Stimulated activated CD4-positive, alpha-beta T cell treated with anti-CD3 and anti-CD28 coated beads, Interleukin-1b, Interleukin-23, amount 100 ng/mL, for 48 hours (primary cell): ENCODE measurements at places on chromosomes 2 and 18.

DNA sequence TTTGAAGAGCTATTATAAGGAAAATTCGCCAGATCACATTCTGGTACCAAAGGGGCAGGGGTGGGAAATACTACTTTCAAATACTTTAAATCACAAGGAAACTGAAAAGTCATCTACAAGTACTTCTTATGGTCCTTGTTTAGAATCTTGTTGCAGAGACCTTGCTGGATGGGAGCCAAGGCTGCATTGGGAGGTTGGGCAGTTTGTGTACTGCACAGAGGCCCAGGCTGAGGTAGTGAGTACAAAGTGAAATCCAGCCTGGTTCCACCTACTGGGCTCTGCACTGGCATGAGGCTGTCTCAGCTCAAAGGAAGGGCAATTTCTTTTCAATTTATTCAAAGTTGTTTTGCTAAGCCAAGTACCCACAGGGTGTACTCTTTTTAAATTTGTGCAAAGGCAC is 140.3 kb upstream of the DLX2 start:
- no peak for DNase-seq

- DNase-seq, result no peak
These were observed 305.7 kb downstream of the DYSF start for GRCh38 chr2:71759060-71759459.

DNA sequence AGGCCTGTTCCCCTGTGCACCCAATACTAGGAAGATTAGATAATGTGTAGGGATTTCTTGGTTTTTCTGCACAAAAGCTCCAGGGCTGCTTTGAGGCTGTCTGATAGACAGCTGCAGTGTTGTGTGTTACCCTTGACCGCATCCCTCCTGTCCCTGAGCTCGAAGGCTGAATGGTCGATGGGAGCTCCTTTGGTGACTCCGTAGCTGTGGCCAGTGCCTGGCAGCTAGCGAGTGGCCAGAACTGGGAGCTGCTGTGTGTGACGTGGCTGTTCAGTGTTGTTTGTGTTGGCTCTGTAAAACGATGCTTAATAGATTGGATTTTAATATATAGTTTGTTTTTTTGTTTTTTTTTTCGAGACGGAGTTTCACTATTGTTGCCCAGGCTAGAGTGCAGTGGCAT is 170.0 kb downstream of the AGAP1 start:
- no peak for DNase-seq

- no peak for DNase-seq
These were observed 94.4 kb upstream of the RND3 start for GRCh38 chr2:150581717-150582472.

GRCh38 chr2:174633623-174633930 is 36.0 kb upstream of the WIPF1 start:
- DNase-seq, result no peak

- no peak for DNase-seq
These were observed at the start of gene CRACDL for GRCh38 chr2:98935777-98936352. CRACDL (minus strand) TSS chr2:98936225; CDS start chr2:98846800, 89,425 bp downstream.

- no peak for DNase-seq
These were observed 96.2 kb upstream of the BCL2L11 start for GRCh38 chr2:111024496-111024895.

DNA sequence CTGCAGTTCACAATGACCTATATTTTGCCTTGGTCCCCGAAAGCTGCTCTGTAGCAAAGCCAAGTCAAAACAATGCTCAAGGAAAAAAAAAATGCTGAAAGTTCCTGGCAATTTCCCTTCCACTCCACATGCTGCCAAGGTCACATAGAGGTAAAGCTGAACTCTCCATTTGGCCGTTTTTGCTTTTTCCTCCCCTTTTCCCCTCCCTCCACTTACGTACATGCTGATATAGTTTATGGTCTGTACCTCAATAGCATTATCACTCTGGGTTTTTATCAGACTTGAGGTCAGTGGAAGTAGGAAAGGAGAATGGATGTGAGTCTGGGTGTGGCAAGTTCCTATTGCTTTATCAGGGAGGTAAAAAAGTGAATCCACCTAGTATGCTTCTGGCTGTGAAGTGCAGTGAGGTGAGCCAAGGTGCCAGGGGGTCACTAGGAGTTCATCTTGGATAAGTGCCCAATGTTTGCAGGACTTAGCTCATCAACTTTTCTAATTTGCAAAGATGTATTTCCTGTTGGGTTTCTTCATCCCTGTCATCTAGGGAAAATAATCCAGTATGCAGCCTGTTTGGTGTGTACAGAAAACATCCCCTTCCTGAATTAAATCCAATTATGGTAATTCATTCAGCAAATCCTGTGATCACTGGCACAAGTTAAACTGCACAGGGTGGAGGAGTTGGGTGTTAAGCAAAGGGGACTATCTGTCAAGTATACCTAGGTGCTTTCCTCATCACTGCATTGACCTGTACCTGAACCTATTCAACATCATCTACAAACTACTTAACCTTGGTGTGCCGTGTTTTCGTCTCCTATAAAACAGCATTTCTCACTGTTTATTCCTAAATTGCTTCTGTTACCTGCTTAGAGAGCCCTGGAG is 124.3 kb upstream of the CYP26B1 start:
- DNase-seq, result no peak

DNA sequence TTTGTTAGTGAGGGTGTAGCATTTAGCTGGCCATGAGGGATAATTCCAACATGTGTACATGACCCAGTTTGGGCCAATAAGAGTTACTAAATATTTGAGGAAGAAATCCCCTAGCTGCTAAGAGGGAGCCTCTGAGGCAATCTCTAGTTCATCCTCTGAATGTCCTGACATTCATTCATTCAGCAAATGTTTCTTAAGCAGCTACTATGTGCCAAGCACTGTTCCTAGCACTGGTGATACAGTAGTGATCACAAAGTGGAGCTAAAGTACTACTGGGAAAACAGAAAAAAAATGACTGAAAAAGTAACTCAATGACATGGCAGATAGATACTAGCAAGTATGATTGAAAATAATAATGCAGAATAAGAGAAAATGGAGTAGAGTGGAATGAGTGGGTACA is 79.8 kb upstream of the PID1 start:
- no peak for DNase-seq

DNA sequence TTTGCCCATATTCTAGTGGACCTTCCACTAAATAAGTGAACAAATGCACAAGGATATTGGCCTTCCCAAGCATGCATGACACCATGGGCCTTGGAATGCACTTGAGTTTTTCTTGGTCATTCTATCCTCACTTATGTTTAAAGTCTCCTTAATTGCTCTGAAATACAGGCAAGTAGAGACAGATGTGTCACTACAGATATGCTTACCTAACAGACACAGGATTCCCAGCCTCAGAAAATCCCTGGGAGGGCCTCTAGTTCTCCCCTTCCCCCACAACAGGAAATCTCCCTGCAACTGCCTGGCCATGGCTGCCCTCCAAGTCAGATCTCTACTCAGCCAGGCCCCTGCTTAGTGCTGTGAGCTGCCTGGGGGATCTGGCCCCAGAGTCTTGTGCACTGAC is 445.2 kb downstream of the IRS1 start:
- DNase-seq, result no peak

DNA sequence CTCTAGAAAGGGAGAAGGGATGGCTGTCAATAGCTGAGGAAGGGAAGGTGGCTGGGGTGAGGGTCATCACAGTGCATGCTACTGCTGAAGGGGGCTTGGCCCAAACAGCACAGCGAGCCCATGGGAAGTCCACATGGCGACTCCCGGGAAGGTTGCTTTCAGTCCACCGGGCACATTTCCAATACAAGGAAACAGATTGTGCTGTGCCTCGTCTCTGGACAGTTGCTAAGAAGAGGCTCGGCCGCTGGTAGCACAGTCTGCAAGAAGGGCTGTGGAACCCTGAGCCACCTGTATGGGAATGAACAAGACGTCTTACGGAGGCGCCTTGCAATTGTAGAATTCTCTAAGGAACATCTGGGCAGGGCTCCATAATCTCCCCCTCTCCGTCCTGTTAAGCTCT is 123.1 kb downstream of the CELF4 start:
- DNase-seq, result no peak

- no peak for DNase-seq
These were observed 248.1 kb downstream of the ZNF385B start for GRCh38 chr2:179613299-179613651.

DNA sequence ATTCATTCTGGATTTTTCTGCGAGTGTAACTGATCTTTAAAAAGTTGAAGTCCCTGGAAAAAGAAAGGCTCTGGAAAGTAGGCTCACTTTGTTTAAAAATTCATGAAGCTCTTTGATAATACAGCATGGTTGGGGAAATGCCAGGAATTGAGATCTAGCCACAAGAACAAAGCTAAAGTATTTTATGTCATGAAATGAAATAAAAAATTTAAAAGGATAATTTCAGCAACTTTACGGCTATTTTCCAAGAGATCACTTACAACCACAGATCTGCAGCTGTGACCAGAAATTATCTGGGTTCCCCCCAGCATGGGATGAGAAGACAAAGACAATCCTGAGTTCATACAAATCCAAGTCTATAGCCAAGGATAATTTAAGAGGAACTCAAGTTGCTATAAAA is 25.3 kb upstream of the RFX8 start:
- no peak for DNase-seq

GRCh38 chr2:47313141-47313691 is 89.7 kb upstream of the MSH2 start:
- no peak for DNase-seq

DNA sequence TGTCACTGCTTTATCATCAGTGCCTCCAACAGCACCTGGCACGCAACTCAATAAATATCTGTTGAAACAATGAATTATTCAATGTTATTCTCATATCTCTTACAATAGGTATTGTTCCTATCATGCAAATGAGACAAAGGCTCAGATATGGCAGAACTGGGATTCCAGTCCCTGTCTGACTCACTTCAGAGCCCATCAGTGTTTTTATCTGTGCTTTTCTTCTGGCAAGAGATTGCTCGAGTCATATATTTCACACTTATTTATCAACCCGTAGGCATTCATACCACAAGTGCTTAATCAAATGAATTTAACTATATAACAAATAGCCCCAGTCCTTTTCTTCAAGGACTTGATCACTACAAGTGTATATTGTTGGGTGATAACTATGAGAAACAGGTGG is 76.4 kb upstream of the TSPYL6 start:
- DNase-seq, result no peak

GRCh38 chr2:10400568-10400977 is 47.6 kb downstream of the ODC1 start:
- peak; percentile 70 for DNase-seq

DNA sequence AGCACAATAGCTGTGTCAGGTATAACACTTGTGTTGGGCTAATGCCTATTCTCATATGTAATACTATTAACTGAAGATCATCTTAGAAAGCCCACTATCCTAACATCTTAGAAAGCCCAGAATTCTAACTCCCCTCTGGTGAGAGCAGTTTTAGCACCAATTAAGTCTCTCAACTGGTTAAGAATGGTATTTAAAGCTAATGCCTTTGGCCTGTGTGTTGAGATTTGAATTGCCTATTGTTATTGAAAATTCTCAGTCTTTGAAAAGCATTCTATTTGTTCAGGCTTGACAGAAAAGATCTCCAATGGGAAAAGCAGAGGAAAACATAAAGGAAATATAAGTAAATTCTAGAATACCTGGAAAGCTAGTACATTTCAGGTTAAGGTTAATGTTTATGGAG is 352.5 kb downstream of the ARHGAP15 start:
- DNase-seq, result no peak

GRCh38 chr2:126700677-126701076 is 44.7 kb downstream of the GYPC start:
- no peak for DNase-seq

- no peak for DNase-seq
These were observed 1384.4 kb upstream of the PIK3C3 start for GRCh38 chr18:40570615-40571014.

GRCh38 chr2:217979151-217979811 is 23.5 kb downstream of the TNS1 start:
- no peak for DNase-seq

GRCh38 chr2:181947273-181947672 is 38.4 kb upstream of the PPP1R1C start:
- no peak for DNase-seq

DNA sequence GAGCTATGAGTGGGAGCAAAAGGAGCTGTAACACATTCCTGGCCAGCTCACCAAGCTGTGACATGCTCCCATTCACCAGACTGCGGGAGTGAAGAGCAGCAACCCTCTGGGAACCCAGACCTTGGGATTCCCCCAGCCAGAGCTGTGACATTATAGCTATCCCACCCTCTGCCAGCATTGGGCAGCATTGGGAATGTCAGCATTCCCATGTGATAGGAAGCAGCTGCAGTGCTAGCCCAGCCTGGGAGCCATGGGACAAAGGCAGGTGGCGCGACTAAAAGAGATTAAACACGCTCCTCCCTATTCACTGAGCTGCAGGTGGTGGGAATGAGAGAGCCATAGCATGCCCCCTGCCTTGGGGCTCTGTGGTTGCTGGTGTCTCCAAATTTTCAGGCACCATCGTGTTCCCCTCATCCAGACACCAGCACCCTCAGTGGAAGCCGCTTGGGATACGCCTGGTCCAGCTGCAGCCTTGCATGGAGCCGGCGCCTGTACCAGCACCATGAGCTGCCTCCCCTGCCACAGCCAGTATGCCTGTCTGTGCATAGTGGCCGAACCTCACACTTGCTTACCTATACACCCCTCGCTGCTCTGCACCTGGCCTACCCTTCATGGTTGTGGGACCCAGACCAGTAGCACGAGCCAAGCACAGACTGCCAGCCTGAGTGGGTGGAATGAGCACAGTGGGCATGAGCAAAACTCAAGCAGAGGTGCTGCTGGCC is 695.6 kb upstream of the GCFC2 start:
- no peak for DNase-seq

- no peak for DNase-seq
These were observed 11.3 kb upstream of the DPP4 start for GRCh38 chr2:162085090-162085891.

DNA sequence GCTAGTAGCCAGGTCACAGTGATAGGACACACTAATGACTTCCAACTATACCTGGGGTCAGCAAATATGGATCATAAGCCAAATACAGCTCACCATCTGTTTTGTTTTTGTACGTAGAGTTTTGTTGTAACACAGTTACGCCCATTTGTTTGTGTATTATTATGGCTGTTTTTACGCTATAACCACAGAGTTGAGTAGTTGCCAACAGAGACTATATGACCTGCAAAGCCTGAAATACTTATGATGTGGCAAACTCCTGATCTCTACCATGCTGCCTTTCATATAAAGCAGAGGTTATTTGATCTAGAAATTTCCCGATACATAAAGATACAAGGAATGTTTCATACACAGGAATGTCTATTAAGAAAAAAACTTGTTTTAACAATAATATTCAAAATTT is 152.2 kb downstream of the HNMT start:
- no peak for DNase-seq

DNA sequence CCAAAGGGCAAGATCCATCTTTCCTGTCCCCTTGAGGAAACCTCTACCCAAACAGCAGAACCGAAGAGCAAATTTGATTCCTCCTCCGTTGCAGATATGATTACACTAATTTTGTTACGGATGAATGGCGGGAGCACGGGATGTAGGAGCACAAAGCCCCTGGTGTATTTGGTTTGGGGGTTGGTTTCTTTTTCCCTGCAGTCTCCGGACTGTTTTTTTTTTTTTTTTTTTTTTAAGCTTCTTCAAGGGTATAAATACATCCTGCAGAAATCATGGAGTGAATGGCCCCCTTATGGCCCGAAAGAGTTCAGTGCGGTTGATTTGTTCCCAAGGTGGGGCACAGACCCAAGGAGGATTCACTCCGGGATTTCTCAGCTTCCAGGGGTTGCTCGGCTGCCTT is 135.3 kb upstream of the SH3BP4 start:
- no peak for DNase-seq

- DNase-seq, result no peak
These were observed 40.2 kb upstream of the AGAP1 start for GRCh38 chr2:235453605-235454151.

GRCh38 chr2:83594241-83595120 is 864.6 kb downstream of the SUCLG1 start:
- no peak for DNase-seq
